CD4-positive, alpha-beta T cell treated with Interleukin-12 subunit alpha and Interleukin-12 subunit beta, for 1 hour (primary cell): ENCODE measurements at places on chromosomes 6 and 20.
A peak's percentile ranks its signal among the peaks of the same experiment; 100 is the strongest.

- DNase-seq, result no peak
Observed at GRCh38 chr6:152295346-152295745, 341.8 kb downstream of the SYNE1 start.

DNA sequence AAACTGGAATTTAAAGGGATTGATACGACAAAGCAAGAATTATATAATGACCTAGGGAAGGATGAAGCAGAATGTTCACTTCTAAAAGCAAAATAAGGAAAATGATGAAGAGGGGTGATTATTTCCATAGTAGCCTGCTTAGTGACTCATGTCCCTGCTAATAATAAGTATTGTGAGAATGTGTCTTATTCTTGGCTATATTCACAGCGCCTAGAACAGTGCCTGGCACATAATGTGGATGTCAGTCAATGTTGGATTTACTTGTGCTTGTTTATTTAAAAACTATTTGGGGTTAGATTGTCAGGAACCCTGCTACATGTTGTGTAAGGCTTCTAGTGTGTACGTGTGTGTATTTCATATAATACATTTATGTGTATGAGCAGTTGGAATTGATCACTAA, 85.1 kb downstream of the ZFAND3 start:
- DNase-seq, result no peak

DNA sequence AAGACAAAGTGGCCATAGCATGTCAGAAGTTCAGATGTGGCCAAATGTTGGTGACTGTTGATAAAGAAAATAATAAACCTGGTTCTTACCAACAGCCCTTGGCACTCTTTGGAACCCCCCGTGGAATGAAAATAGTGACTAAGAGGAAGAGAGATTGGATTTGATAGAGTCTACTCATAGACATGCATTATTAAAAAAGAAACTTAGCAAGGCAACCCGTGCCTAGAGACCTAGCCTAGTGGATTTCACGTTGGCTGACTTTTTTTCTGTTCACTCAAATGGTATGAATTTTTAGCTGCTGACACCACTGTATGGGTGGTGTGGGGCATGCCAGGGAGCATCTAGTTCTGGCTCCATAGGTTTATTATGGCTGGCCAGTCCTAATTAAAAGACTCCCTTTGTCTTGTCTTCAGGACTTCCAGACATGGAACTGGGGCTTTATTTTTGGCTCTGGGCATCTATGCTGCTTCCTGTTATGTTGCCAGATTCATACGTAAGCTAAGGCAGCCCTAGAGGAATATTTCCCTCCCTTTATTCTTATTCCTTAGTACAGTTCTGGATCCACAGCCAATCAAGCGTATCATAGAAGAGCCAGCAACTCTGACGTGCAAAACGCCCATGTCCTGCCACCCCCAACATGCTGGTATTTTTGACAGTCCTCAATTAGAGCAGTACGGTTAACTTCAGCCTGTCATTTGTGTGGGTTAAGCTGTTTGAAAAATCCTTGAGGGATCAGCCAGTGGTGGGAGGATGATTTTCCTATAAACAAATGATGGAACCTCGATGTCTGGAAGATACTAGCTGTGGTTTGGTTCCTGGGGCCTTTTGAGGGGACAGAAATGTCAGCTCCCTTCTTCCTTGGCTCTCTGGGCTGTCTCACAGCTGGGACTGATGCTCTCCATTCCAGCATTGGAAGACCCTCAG, 127.5 kb downstream of the ISM1 start:
- no peak for DNase-seq

GRCh38 chr6:167714152-167714551, 112.6 kb upstream of the AFDN start:
- no peak for DNase-seq

DNA sequence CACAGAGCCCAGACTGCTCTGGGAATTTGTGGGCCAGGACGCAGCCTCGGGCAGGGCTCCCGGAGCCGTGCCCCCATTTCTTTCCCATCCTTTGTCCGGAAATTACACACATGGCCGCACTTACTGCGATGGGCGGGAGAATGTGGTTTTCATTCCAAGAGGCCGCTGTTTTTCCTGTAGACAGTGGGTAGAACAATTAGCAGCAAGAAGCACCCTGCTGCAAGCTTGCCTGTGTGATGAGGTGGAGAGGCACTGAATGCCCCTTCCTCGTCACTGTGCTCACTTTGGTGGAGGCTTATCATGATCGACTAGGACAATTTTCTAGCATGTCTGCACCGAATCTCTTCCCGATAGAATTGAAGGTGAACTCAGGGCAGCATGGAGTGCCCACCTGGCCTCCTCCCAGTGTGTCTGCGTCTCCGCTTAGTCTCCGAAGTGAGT, 102.8 kb downstream of the DACT2 start:
- no peak for DNase-seq

- DNase-seq, result no peak
Observed at GRCh38 chr6:10547809-10548208, 26.7 kb downstream of the GCNT2 start.

DNA sequence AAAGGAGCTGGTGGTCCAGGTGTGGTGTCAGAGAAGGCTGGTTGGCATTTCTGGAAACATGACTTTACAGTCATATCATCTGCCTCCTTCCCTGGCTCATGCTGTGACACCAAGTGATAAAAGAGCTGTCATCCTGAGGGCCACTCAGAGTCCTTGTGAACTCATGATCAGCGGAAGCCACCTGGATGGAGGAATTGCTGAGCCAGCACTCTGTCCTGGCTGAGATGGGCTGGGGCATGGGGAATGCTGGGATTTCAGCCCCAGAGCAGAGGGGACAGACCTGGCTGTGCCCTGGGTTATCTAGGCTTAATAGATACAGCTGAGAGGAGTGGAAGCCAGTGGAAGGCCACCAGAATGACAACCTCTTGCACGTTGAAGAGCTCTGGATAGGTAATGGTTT, 214.3 kb downstream of the DHX35 start:
- DNase-seq, result no peak

DNA sequence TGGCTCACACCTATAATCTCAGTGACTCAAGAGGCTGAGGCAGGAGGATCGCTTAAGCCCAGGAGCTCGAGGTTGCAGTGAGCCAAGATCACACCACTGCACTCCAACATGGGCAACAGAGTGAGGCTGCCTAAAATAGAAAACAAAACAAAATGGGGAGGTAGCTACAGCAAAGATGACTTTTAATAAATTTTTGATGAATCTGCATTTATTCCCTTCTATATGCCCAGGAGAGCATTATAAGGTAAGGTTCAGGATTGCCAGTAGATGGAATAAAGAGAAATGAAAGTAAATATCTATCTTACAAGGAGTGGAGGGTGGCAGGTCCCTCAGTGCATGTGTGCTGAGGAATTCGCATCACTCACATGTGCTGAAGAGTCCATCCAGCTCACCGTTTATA, 24.2 kb downstream of the UNC5CL start:
- no peak for DNase-seq

DNA sequence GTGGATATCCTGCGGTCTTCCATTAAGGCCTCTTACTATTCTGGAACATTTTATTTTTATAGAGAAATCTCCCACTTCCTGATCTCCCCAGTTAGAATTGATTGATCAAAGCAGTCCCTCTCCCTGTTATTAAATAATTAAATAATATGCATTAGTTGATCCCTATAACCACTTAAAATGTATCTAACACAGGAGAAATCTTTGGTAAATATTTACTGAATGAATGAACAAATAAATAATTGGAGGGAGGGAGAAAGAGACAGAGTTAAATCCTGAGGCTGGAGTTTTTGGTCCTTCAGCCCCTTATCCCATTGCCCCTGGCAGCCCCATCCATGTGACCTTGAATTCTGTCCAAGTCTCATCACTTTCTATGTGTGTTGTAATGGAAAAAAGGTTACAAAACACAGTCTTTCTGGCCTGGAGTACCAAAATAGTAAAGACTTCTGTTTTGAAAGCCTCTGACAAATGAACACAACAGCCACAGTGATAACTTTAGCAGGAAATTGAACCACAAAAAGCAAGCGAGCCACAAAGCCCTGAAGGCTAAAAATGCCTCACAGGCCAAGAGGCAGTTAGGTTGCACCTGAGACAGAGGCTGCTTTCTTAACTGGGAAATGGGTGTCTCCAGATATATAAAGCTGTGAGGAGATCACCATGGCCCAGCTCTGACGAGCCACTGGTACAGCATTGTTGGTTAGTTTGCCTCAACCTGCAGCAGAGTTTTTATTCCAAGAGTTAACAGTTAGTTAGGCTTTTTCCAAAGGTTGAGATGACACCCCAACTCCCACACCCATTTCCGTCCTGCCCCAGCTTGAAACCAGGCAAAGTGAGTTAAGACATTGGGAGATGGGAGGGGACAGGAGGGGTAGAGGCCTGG, 11.3 kb downstream of the NT5E start:
- peak; percentile 40 for DNase-seq

DNA sequence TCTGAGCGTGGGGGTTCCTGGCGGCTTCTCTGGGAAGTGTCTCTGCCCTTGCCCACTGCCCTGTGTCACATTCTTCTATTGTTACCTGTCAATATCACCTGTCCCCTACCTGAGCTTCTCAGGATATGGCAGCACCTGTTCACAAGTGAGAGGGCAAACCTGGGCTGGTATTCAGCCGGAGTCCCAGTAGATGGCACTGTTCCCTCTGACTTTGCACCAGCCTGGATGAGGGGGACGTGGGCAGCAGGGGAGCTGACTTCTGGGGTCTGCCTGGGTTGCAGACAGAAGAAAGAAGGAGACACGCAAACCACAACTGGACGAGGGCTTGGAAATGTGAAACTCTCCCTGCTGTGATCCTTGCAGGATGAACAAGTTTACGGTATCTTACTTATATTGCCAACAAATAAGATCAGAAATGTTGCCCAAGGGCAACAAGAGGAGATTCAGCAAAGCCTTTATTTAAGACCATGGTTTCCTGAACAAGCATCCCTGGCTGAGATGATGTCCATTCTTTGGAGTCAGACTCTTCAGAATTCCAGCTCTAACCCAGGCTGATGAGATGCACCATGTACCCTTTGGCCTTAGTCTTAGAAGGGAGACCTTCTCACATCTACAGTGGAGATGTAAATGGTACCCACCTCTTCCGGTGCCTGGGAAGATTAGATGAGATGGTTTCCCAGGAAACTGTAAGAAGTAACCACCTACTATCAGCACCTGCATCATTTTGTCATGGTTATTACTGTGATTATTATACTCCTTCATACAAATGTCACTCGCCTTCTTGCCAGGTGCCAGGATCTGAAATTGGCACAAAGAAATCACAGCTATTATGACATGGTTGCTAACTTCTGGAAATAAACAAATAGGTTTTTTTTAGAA, 400.0 kb upstream of the CDH4 start:
- DNase-seq, result no peak
